ENCODE measurements at places on chromosomes 2 and 18.

GRCh38 chr2:102368461-102369109 lies 13.0 kb downstream of the IL18R1 start:
- DNase-seq, result no peak

DNA sequence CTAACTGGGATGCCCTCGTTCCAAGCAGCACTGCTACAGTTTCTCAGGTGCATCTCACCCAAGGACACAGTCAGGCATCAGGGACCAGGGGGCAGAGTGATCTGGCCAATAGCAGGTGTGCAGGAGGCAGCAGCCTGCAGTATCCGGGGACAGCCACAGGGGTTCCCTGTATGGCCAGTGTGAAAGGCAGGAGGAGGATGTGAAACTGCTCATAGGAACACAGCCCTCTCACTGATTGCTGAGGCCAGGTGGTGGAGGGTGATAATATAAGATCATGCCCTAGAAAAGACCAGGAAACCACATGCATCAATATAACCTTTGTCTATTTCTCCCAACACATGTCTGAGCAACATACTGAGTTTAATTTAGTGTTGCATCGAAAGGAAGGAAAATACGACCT lies 112.7 kb upstream of the TACR1 start:
- DNase-seq, result no peak

- no peak for DNase-seq
Measured at GRCh38 chr2:165016772-165017411, 61.6 kb upstream of the SLC38A11 start.

DNA sequence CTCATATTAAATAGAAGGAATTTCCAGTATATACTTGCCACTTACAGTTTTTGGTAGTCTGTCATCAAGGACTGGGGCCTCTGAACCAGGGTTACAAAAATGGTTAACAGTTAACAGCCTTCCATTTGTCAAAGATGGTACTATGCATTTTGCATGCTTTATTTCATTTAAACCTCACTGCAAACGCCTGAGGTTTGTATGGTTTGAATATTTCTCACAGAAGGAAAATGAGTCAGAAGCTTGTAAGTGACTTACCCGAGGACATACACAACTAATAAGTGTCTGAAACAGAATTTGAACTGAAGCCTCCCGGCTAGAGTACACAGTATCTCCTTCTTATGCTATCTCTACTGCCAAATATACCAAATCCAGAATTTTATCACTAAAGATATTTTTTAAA lies 1593.5 kb upstream of the ACVR2A start:
- DNase-seq, result no peak

GRCh38 chr2:128272601-128273468 lies 45.8 kb downstream of the HS6ST1 start:
- DNase-seq, result no peak

GRCh38 chr2:241036964-241037421 lies 38.6 kb downstream of the SNED1 start:
- DNase-seq, result no peak

DNA sequence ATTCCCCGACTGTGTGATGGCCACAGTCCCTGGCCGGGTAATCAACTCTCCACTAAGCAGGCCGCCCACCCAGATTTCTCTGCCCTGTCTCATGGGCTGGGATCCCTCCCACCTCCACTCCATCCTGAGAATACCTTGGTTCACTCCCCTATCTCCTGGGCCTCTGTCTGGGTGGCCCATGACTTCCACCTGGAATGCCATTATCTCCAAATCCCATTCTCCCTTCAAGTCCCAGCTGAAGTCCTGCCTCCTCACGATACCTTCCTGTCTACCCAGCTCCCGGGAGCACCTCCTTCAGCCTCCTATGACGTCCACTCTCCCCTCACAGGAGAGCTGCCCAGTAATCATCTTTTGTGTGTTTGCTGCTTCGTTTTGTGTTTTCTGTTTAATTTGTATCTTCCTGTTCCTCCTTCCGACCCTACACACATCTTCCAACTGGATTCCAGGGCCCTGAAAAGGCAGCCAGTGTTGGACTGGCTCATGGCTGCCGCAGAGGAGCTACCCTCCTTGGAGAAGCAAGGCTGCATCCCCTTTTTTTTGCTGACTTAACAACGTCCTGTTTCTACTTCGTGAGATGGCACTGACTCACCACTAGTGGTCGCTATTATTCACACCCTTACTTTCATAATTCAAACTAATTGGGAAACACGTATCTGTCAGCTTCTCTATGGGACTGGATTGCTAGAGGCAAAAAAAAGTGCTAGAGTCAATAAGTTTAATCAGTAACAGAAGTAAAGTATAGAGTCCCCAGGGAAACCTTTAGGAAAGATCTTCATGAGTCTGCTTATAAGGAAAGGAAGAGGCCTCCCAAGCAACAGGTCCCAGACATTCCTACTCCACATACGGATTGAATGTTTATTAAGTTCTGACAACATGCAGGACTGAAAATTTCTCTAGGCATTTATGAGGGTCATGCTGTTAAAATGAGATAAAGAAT lies 171.9 kb upstream of the GATA6 start:
- DNase-seq, result no peak

GRCh38 chr2:154381931-154382794 lies 316.3 kb upstream of the KCNJ3 start:
- DNase-seq, result no peak

- no peak for DNase-seq
Measured at GRCh38 chr2:223270548-223270947, 218.6 kb downstream of the KCNE4 start.

- no peak for DNase-seq
Measured at GRCh38 chr2:36973320-36973719, 7.0 kb upstream of the STRN start.

GRCh38 chr2:23673830-23674679 lies 252.9 kb downstream of the ATAD2B start:
- no peak for DNase-seq

DNA sequence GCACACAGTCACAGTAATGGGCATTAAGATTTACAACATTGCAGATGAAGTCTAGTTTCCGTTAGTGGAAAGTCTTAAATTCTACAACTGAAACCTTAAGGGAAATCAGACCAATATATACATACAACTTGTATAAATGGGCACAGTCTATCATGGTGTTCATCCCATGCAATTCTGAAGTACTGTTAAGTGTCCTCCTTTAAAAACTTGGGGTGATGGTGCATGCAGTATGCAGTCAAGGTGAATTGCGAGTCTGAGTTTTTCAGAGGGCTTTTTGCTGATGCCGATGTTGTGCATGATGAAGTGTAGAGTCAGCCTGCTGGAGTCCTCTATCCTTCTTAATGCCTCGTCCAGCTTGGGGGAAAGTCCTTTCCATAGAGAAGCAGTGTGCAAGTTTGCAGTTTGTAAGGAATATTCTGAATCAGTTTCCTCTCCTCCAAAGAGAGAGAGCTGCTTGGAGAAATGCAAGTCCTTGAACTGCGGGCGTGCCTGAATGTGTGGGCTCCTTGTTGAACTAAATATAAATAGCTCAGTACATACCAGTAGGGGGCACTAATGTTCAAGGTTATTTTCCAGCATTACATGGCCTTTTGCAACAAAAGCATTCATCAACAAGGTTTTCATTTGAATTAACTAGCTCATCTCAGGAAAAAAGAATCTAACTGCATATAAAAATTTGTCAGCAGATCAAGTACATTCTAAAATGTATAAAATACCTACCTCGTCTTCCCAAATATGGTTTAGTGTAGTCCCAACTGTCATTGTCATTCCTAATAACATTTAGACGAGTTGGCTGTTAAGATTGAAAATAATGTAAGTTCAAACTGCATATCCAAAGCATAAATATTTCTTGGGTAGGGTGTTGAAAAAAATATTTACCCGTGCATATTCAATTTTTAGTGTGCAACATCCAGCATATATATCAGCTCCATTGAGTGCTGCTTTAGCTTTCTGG lies 21.3 kb downstream of the HNRNPLL start:
- DNase-seq, result no peak

DNA sequence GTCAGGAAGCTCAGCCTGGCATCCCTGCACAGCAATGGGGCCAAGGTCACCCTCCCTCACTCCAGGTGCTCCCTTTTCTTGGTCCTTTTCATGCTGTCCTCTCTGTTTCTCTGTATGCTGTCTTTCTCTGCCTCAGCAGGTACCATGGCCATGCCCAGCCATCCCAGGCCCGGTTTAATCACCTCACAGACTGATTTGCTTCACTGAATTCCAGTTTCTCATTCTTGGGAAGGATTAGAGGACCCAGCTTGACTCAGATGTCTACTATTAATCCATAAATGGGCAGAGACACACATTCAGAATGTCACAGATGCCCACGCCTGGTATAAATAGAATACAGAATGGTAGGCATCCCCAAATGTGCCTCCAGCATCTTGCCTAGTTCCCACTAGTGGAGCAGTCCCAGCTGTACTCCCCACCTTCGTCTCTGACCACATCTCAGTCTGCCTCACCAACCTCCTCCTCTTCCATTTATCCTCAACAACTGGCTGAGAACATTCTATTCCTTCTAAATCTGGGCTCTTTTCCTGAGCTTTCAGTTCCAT lies 14.2 kb upstream of the L3MBTL4 start:
- no peak for DNase-seq

- DNase-seq, result no peak
Measured at GRCh38 chr2:29747786-29748470, 173.5 kb downstream of the ALK start.

DNA sequence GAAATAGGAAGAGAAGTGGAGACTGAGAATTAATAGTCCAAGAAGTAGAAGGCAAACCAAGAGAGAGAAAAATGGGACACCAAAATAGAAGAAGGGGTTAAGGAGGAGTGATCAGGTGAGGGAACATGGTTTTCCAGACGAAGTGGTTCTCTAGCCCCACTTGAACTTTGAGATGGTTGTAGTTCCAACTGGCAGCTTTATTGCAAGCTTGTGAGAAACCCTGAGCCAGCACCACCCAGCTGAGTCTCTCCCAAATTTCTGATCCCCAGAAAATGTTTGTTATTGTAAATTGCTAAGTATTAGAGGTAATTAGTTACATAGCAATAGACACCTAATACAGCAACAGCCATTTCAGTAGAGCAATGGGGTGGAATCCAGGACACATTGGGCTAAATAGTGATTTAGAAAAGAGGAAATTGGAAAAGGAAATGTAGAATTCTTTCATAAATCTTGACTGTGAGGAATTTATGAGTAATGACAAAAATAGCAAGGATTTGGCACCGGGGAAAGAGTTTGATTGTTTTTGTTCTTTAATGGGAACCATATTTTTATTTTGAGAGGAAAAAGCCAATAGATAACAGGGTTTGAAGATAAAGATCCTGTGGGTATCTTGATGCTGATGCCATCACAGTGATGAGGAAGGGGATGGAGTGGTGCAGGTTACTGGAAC lies 62.1 kb upstream of the XDH start:
- DNase-seq, result no peak

DNA sequence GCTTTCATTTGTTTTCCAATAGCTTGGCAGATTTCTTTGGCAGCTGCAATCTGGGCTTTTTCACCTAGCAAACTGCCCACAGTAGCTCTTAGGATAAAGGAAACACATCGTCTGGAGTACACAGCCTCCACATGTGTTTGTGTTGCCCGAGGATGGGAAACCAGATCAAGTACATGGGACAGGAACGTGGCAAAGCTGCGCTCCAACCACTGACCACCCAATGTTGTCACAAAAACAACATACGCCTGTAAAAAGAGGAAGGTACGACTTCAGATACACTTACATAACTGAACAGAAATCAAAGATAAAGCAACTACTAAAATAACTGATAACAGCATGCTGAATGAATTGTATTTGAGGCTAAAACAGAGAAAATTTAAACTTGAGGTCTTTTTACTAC lies 15.5 kb downstream of the HEATR5B start:
- no peak for DNase-seq

DNA sequence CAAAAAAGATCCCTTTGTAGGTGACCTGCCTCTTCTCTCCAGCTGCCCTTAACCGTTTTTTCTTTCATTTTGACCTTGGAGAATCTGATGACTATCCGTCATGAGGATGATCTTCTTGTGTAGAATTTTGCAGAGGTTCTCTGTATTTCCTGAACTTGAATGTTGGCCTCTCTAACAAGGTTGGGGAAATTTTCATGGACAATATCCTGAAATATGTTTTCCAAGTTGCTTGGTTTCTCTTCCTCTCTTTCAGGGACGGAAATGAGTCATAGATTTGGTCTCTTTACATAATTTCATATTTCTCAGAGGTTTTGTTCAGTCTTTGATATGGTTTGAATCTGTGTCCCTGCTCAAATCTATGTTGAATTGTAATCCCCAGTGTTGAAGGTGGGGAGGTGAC lies 34.0 kb downstream of the ZC3H8 start:
- DNase-seq, result no peak

- no peak for DNase-seq
Measured at GRCh38 chr2:10382354-10383061, 65.6 kb downstream of the ODC1 start.

DNA sequence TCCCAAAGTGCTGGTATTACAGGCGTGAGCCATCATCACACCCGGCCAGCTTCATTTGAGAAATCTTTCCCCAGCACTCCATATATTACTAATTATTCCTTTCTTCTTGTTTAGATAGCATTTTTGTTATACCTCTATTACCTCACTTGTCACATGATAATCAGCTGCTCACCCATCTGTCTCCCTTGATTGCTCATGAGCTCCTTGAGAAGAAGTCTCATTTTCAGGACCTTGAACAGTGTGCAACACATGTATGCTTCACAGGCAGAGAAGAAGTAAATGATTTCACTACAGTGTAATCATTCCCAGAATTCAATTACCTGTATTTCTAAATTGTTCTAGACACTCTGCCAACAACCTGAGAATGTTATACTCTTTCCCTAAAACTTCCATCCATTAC lies 6.2 kb downstream of the PAIP2B start:
- no peak for DNase-seq

GRCh38 chr2:221137385-221137784 lies 434.7 kb downstream of the EPHA4 start:
- DNase-seq, result no peak

DNA sequence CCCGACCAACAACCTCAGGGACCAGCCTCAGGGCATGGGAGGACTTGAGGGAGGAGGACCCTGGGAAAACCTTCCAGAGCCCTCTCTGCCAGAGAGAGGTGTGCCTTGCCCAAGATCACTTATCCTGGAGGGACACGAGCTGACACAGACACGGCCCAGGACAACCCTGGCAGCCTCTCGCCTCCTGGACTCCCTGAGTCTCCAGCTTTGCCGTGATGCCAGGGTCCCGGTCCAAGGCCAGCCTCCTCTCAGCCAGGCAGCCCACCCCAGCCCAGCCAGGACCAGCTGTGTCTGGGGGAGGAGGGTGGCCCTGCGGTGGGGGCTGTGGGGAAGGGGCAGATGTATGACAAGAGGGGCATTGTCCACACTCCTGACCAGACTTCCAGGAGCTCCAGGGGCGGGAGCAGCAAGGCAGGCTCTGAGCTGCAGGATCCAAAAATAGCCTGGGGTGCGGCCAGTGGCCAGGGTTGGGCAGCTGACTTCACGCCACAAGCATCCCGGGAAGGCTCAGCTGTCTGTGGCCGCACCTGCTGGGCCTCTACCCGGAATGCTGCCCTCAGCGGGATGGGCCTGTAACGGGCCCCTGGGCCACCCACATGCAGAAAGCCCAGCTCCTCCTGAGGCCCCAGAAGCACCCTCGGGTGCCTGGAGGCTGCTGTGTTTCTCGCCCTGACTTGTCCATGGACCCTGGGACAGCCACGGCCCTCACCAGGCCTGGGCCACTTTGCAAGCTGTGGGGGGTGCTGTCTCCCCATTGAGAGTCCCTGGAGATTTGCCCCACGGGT lies 65.5 kb upstream of the GPC1 start:
- no peak for DNase-seq

Measured in stimulated activated CD4-positive, alpha-beta T cell treated with anti-CD3 and anti-CD28 coated beads, Interleukin-1b, Interleukin-23, amount 100 ng/mL, for 1 hour (primary cell).